ENCODE measurements at places on chromosomes 16 and 17. TPM values are rescaled to one million over a fixed set of nuclear protein-coding genes. Genes with fewer than 3 reads are reported as not detected.

SLC5A2 gene
- polyA plus RNA-seq = 0.19 TPM

RASL10B gene
- polyA plus RNA-seq = 0.11 TPM

TNFRSF17 gene
- not detected for polyA plus RNA-seq

TMEM114 gene
- polyA plus RNA-seq = not detected

TMEM235 gene
- polyA plus RNA-seq = not detected

CDYL2 gene
- polyA plus RNA-seq = 1.3 TPM

TP53 gene
- polyA plus RNA-seq = 47.9 TPM

CES5A gene
- polyA plus RNA-seq = not detected

SLC16A13 gene
- polyA plus RNA-seq = 10.2 TPM

ABI3 gene
- polyA plus RNA-seq = not detected

KRTAP9-4 gene
- polyA plus RNA-seq = not detected

KRT28 gene
- not detected for polyA plus RNA-seq

SPNS3 gene
- polyA plus RNA-seq = not detected

CNTNAP4 gene
- polyA plus RNA-seq = 0.09 TPM

MYO15A gene
- 0.38 TPM for polyA plus RNA-seq

DHX58 gene
- polyA plus RNA-seq = 14.6 TPM

TMEM220 gene
- polyA plus RNA-seq = 2.0 TPM

KRT23 gene
- 0.75 TPM for polyA plus RNA-seq

IL32 gene
- 54.3 TPM for polyA plus RNA-seq

MPP2 gene
- polyA plus RNA-seq = 0.49 TPM

HSDL1 gene
- 8.1 TPM for polyA plus RNA-seq

AOC2 gene
- polyA plus RNA-seq = 0.46 TPM

MT4 gene
- polyA plus RNA-seq = not detected

C17orf78 gene
- polyA plus RNA-seq = not detected

RAMP2 gene
- polyA plus RNA-seq = 0.13 TPM

BLMH gene
- 19.5 TPM for polyA plus RNA-seq

FNDC8 gene
- polyA plus RNA-seq = not detected

NPIPB13 gene
- polyA plus RNA-seq = 0.72 TPM

OTOP3 gene
- not detected for polyA plus RNA-seq

TEX14 gene
- polyA plus RNA-seq = not detected

KREMEN2 gene
- 10.7 TPM for polyA plus RNA-seq

HBM gene
- polyA plus RNA-seq = not detected

COPZ2 gene
- polyA plus RNA-seq = 23.3 TPM

Data from foreskin keratinocyte (primary cell).